ENCODE measurements at places on chromosomes 1 and 21. TPM values are rescaled to one million over a fixed set of nuclear protein-coding genes. Genes with fewer than 3 reads are reported as not detected.

WDR64 gene
- 0.22 TPM for total RNA-seq

WNT9A gene
- total RNA-seq: 0.40 TPM

DNA sequence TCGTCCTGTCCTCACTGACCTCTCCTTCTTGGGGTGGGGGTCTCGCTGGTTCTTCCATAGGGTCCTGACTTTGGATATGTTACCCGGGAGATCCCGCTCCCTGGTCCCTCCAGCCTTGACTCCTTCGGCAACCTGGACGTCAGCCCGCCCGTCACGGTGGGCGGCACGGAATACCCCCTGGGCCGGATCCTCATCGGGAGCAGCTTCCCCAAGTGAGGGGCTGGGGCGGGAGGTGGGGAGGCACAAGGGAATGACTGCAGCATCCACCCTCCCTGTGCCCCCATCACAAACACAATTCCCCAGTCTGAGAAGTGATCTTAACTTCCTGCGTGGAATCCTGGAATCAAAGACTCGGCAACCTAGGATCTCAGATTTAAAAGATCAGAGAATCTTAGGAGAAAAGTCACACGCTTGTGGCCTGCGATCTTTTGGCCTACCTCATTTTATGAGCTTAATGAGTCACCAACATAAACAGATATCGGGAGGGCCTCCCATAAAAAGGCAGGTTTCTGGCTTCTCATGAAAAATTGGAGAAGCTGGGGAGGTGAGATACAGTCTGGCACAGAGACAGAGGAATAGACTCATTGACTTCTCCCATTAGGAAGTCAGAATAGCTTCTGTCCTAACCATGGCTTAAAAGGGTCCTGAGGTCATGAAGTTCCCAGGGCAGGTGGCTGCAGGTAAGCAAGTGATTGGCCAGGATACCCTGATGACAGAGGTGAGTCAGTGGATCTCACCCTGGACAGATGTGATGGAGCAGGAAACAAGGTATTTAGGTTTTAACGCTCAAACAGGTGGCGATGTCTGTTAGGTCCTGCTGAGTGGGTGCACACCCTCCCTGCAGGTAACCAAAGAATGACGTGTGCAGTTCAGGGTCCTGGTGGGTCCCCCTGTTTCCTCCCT lies 15.9 kb upstream of the PADI3 start:
- DNase-seq: no peak

DNA sequence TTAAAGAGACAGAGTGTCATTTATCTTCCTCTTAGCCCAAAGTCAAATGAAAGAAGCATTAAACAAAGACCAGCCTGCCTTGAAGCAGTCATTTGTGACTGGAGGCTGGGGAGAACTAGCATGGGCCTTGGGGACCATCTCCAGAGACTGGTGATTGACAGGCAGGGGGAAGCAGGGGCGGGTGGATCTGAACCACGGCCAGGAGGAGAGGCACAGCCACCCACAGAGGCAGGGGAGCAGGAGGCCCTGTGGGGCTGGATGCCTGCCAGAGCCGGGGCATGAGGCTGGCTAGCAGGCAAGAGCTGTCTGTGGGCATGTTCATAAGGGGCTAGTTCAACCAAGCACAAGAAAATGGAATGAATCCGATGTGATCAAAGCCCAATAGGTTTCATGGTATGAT lies 73.9 kb downstream of the PLXNA2 start:
- no peak for DNase-seq

DNA sequence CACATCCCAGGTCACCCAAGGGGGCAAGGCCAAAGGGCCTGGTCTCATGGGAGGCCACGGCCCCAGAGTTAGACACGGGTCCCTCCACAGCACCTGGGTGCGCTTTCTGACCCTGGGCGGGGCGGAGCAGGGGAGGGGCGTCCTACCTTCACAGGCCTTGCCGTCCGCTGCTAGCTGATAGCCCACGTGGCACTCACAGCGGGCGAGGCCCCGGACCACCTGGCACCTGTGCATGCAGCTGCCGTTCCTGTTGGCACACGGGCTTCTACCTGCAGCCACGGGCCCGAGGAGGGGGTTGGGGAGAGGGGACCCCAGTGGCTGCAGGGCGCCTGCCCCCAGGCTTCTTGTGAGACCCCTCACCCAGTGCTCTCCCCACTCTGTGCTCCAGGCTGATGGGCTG lies 59.9 kb downstream of the ARHGEF16 start:
- DNase-seq: no peak

GRCh38 chr1:202501281-202501680 lies 152.8 kb downstream of the PPP1R12B start:
- no peak for DNase-seq

GRCh38 chr1:35509558-35509957 lies 47.6 kb downstream of the KIAA0319L start:
- no peak for DNase-seq
